ENCODE measurements at places on chromosomes 7 and 10.
A peak's percentile ranks its signal among the peaks of the same experiment; 100 is the strongest.

DNA sequence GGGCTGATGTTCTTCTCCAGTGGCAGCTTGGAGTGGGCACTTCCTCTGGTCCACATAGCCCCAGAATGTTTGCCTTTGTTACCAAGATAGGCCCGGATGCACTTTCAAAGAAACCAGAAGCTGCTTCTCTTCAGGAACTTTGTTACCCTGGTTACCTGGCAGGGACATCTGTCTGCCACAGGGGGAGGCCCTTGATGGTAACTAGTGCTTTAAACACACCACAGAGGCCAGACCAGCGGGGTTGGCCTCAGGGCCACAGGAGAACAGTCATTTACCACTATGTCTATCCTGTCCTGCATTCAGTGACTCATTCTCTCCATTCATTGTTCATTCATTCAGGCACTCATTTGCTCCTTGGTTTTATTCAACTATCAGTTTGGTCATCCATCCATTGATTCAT lies 11.9 kb upstream of the PLEKHA1 start:
- DNase-seq = no peak

DNA sequence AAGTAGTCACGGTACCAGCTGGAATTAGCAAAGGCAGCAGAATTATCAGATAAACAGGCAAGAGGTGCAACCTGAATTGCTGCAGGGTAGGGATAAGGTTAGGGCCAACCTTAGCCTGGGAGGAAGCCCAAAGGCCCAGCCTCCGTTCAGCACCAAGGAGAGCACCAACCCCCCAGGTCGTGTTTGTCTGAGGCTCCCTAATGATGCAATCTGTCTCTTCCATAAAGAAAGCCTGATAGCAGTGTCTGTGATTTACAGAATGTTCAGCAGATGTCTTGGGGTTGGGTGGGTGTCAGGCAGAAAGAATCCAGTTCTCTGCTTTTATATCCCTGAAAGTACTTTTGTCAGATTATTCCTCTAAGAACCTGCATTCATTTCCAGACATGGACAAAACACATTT lies 328.4 kb upstream of the AOAH start:
- no peak for DNase-seq

GRCh38 chr7:50608196-50608906 lies 43.1 kb upstream of the DDC start:
- DNase-seq = no peak

DNA sequence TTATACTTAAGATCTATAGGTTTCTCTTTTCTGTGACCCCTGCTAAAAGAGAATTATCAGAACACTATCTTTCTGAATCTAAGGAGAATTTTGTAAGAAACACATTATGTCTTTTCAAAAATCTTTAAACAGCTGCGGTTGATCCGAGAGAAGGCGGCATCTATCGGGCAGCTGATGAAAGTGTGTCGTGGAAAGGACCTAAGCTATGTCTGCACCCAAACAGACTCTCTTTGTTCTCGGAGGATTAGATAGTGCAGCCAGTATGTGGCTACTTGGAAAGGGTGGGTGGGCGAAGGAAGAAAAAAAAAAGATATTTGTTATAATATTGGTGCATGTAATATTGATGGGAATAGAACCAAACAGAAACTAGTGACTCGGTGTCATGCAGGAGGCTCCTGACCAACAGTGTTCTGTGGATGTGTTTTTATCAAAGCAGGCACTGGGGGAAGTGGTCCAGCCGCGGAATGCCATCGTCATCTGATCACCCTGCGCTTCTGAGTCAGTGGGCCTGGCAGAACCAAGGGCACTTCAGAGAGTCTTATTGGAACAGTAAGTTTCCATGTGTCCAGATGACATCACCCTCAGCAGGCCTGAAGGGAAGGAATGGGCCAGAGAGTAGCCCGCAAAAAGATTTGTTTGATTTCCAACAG lies 509.7 kb upstream of the AKR1E2 start:
- DNase-seq = no peak

- peak; percentile 2 for DNase-seq
Observed at GRCh38 chr10:45514291-45515270, 140.6 kb downstream of the ALOX5 start.

- DNase-seq = no peak
Observed at GRCh38 chr10:127374074-127374680, 174.9 kb upstream of the NPS start.
